ENCODE measurements at places on chromosomes 5 and 9.

- no peak for DNase-seq
Observed at GRCh38 chr9:942805-943580, 33.5 kb upstream of the DMRT3 start.

DNA sequence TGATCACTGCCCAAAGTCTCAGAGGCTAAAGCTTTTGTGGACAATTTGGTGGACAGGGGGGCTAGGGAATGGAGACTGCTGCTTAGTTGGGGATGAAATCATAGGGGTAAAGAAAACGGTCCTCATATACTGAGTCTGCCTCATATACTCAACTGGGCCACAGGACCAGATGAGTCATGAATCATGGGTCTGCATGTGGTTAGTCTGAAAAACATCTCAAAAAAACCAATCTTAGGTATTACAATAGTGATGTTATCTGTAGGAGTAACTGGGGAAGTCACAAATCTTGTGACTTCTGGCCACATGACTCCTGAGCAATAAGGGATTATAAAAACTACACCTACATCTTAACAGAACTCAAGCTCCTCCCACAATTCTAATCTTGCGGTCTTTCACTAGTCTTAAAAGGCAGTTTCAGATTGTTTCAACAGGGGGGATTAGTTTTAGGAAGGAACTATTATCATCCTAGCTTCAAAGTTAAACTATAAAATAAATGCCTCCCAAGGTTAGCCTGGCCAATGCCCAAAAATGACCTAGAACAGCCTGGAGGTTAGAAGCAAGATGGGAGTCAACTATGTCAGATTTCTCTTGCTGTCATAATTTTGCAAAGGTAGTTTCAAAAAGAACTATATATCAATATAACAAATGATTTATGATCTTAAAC lies 17.5 kb downstream of the TMEM161B start:
- DNase-seq, result peak; percentile 27

GRCh38 chr9:86828631-86829030 lies 118.7 kb downstream of the GAS1 start:
- no peak for DNase-seq

DNA sequence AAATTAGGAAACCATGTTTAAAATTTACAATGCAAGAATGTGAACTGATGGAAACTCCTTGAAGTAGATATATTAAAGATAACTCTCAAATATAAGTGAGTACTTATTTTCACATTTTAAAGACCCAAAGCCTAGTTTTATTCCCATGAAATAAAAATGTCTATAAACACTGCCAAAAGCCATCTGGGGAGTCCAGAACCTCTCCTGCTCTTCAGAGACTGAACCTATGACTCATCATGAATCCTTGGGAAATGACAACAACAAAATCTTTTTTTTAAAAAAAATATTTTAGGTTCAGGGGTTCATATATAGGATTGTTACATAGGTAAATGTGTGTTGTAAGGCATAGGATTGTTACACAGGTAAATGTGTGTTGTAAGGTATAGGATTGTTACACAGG lies 33.8 kb upstream of the FYB1 start:
- peak; percentile 55 for DNase-seq

DNA sequence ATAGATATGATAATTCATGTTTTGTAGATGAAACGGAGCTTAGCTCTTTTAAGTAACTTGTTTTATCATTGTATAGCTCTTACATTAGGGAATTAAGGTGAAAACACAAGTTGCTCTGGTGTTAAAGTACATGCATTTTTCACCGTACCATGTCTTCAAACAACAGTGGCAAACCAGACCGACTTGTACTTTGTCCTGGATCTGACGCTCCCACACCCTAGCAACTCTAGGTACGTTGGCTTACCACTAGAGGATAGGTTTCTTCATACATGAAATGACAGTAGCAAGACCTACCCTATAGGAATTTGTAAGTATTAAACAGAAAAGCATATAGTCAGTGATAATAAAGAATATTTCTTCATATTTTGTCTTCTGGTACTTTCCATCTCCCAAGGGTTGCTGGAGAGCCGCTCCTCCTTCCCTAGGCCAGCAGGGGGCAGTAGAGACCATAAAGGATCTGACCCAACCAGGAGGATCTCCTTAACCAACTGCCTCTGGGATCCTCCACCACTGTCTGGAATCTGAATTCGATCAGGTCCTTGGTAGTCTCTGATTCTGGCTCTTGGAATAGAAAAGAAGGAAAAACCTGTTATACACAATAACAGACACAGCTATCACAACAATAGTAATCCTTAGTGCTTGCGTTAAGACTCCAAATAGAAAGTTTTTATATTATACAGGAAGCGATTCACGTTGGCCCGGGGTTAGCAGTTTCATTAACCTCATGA lies 136.7 kb downstream of the CAVIN4 start:
- peak; percentile 29 for DNase-seq

- peak; percentile 44 for DNase-seq
Observed at GRCh38 chr5:103472830-103473229, 89.8 kb downstream of the NUDT12 start.

DNA sequence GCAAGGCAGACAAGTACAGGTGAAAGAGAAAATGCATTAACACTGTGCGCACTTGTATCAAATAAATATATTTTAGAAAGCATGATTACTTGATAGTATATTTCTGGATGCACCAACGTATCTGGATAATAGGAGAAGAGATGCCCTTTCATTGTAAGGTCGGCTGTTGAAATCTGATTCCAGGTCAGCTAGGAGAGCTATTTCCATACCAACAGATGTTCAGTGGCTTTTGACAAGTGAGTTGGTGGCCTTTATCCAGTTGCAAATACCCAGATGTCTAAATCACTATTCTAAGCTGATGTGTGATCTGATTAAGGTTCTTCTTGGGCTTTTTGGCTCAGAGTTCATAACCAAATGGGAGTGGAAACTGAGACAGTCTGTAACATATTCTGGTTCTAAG lies 128.2 kb upstream of the TBCA start:
- DNase-seq, result no peak

DNA sequence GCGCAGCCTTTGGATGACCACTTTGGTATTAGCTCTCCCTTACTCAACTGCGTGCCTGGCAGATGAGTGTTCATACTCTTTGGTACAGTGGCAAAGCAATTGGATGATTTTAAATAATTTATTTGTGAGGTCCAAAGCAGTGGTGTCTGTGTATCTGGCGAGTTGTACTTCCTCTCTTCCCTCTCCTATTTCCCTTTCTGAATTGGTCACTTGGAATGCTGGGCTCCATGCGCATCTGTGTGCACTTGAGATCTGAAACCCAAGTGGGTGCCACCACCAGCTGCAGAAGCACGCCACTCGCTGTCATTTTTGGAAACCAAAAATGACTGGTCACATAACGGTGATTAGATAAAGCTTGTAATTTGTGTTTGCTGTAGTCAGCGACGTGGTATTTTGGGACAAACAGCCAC lies 386.0 kb upstream of the KLF4 start:
- DNase-seq, result no peak

DNA sequence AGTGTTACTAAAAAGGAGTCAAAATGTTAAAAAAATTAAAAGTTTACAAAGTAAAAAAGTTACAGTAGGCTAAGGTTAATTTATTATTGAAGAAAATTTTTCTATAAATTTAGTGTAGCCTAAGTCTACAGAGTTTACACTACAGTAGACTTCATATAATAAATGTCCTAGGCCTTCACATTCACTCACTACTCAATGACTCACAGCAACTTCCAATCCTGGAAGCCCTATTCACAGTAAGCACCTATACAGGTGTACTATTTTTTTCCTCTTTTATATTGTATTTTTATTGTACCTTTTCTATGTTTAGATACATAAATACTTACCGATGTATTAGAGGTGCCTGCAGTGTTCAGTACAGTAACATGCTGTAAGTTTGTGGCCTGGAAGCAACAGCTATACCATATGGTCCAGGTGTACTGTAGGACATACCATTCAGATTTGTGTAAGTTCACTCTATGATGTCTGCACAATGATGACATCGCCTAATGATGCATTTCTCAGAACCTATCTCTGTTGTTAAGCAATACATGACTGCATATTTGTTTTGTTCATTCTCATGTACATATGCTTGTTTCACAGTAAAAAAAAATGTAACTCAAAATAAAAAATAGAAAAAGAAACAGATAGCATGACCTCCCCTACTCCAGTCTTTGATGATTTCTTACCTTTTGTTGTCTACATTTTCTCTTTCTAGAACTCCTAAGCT lies 64.7 kb downstream of the NR3C1 start:
- peak; percentile 78 for DNase-seq
